ENCODE measurements at places on chromosomes 5 and 9.
A peak's percentile ranks its signal among the peaks of the same experiment; 100 is the strongest.

- DNase-seq, result no peak
Observed at GRCh38 chr9:132798817-132799790, 79.0 kb downstream of the AK8 start.

GRCh38 chr5:181173027-181173419, 25.6 kb downstream of the OR2V2 start:
- no peak for DNase-seq

DNA sequence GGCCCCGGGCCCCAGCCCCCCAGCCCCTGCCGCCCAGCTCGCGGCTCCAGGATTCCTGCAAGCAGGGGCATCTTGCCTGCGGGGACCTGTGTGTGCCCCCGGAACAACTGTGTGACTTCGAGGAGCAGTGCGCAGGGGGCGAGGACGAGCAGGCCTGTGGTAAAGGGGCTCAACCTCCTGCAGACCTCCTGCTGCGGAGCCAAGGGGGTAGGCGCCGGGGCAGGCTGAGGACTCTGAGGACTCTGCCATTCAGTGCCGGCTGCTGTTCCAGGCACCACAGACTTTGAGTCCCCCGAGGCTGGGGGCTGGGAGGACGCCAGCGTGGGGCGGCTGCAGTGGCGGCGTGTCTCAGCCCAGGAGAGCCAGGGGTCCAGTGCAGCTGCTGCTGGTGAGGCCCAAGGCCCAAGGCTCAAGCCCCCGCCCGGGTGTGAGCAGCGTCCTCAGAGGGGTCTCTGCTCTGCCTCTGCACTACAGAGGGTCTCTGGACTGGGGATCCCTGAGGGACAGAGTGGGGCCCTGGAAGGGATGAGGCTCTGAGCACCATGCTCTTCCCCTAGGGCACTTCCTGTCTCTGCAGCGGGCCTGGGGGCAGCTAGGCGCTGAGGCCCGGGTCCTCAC, 3.4 kb downstream of the MAMDC4 start:
- DNase-seq, result no peak

DNA sequence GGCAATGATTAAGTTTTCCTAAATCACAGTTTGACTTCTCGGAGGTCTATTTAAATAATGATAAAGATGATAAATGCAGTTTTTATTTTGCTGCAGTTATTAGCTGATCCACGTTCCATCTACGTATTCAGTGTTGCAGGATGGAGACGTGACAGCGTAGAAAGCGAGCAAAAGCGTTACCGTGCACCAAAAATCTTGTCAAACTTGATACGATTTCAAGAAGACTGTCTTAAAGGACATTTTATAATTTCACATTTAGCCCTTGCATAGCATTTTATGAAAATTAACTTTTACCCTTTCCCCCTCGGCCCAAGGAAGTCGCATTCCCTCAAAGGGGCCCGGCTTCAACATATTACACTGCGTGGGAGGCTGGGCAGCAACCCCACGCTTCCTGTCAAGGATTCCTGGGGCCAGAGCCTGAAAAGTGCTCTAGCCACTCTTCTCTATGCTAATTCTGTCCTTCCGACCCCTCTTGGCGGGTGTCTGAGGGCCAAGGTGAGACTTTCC, 7.1 kb upstream of the PURA start:
- no peak for DNase-seq

GRCh38 chr5:167969998-167970397, 321.4 kb upstream of the WWC1 start:
- no peak for DNase-seq

GRCh38 chr5:146079695-146080373, 25.5 kb downstream of the PLAC8L1 start:
- DNase-seq, result no peak

- peak; percentile 53 for DNase-seq
Observed at GRCh38 chr5:43191740-43192557, at the start of gene NIM1K. Gene NIM1K (plus strand): TSS chr5:43192225. CDS start chr5:43245776, 53,551 bp downstream.

- no peak for DNase-seq
Observed at GRCh38 chr5:147836439-147836838, 5.0 kb upstream of the SPINK1 start.

GRCh38 chr5:4243479-4244264, 648.0 kb downstream of the IRX1 start:
- DNase-seq, result no peak

- DNase-seq, result no peak
Observed at GRCh38 chr9:36791222-36791950, 218.7 kb downstream of the MELK start.

- DNase-seq, result no peak
Observed at GRCh38 chr5:3943859-3944258, 348.2 kb downstream of the IRX1 start.

- DNase-seq, result no peak
Observed at GRCh38 chr9:92171822-92172221, 56.6 kb upstream of the SPTLC1 start.

- DNase-seq, result no peak
Observed at GRCh38 chr9:133570691-133571080, 36.2 kb downstream of the ADAMTSL2 start.

DNA sequence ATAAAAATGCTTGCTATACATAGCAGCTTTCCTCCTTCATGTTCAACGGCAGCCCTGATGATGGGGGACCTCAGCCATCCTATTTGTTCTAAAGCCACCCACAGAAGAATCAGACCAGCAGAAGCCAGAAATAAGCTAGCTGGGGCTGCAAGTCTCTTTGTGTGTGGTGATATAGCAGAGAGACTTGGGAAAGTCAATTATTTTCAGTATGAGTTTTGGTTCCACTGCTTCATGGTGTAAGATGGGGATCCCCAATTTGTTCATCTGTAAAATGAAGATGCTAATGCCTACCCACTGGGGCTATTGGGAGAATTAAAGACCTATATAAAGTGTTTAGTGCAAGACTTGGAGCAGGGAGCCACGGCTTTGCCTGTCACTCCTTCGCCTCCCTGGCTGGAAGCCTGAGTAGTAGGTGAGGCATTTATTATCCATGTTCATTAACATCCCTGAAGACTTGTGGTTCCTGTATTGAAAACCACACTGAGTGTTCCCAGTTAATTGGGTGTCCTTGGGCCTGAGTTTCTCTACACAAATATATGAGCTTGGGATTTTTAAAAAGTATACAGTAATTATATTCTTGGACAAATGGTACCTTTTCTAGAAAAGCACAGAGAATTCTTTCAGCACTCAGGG, 210.1 kb upstream of the SLC24A2 start:
- no peak for DNase-seq

DNA sequence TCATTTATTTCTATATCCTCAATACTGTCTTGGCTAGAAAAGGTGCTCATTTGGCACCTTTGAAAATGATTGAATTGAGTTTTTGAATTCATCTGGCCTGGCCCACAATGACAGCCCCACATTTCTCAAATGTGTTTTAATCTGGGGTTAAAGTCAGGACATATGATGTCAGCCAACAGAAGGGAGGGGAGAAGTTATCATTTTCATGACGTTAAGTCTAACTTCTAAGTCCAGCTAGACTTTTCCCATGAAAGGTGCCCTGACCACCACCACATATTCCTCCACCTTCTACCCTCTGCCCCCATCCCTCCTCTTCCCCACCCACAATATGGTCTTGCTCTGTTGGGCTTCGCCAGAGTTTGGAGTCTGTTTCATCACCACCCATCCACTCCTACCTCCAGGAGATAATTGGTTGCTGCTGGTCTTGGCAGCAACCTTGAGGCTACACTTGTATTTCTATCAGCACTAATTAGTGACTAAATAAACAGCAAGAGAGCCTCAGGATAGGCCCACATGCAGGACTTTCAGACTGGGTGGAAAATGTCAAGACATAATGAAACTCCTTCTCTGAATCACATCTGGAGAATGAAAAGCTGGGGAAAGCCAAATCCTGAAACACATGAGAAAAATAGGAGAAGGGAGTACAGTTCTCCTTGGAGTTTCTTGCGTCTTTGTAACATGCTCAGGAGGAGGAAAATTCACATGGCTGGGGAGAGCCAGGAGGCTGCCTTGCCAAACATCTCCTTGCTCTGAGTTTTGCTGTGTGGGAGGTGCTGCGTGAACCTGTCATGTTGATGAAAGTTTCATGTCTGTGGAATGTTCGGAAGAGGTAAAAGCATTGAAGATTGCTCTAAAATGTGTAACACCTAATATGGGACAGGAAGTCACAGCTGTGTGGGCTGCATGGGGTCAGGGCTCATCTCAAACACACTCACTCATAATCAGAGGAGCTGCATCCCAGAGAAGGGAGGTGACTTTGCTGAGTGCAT, 544.7 kb upstream of the KLF4 start:
- DNase-seq, result no peak

DNA sequence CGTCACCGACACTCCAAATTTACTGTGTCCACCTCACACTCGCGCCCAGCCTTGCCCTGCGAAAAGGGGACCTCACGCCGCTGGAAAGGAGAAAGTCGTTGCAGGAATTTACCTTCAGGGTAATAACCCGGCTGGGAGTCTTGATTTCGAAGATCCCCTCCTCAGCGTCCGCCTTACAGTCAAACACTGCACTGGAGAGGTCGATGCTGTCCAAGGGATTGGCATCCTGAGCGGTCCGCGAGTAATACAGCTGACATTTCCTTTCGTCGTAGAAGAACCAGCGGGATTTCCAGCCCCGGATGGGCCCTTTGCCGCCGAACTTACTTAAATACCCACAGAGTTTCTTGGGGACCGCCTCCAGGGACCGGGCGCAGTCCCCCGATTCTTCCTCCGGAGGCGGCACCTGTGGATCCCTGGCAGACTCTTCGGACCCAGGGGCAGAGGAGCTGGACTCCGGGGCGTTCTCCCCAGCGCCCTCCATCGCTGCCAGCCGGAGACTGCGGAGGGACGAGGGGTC, 330 bp downstream of the TBC1D2 start:
- no peak for DNase-seq

DNA sequence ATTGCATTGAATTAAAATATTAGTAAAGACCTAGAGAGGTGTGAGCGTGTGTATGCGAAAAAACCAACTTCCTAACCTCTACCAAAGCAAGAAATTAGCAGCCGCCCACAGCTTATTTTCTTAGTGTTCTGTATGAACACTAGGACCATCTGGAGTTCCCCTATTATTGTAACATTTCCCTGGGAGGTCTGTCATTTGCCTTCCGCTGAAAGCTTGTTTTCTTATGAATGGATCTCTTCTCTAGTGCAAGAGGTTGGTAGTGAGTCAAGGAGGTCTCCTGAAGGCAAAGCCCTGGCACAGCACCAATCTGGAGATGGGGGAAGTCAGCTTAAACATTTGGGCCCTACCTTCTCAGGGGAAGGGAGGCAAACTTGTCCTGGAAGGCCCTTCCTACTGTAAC, 10.8 kb downstream of the TNFSF8 start:
- no peak for DNase-seq

GRCh38 chr9:19946441-19947109, 157.7 kb upstream of the SLC24A2 start:
- DNase-seq, result no peak

DNA sequence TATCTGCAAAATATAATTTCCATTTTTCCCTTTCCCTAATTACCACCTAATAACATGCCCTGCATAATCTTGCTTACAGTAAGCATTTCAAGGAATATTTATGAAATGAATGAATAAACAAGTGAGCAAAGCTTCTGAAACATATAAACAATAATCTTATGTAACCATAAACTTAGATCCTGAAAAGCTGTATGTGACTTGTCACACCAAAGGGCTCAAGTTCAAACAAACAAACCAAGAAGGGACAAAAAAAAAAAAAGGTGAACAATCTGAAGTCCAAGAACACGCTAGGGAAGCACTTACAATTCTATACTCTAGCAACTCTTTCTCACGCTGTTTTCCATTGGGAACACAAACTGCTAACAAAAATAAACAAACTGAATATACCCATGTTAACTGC, 36.3 kb downstream of the PLPP1 start:
- DNase-seq, result no peak

DNA sequence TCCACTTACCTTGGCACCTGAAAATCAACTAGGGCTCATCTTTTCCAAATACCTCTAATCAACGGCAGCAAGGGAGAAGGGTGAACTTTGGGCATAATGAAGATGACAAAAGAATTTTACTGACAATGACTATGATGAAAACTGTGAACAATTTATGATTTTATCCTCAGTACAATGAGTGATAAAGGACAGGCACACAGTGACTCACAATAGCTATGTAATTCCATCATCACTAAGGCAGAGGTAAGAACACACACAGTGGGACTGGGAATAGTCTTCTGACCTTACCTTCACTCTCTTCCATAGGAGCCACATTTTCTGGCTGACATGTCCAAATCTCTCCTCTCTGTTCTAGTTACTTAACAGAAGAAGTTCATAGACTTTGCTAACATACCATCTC, 26.1 kb upstream of the KCNV2 start:
- no peak for DNase-seq

DNA sequence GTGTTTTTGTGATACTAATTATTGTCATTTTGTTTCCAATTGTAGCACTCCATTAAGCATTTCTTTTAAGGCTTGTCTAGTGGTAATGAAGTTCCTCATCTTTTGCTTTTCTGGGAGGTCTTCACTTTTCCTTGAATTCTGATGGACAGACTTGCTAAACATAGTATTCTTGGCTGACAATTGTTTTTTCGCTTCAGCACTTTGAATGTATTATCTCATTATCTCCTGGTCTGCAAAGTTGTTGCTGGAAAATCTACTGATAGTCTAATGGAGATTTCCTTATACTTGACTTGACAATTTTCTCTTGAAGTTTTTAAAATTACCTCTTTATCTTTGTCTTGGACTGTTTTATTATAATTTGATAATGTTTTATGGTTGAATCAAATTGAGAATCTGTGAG, 147.5 kb downstream of the FAM174A start:
- no peak for DNase-seq

GRCh38 chr9:105357937-105358336, 89.9 kb upstream of the FSD1L start:
- no peak for DNase-seq

- DNase-seq, result no peak
Observed at GRCh38 chr9:69997524-69997923, 46.1 kb upstream of the MAMDC2 start.

- no peak for DNase-seq
Observed at GRCh38 chr9:20788526-20789451, 104.7 kb downstream of the FOCAD start.

- no peak for DNase-seq
Observed at GRCh38 chr9:133003071-133003461, 24.6 kb downstream of the GFI1B start.

- no peak for DNase-seq
Observed at GRCh38 chr5:10591966-10592365, 28.1 kb downstream of the ANKRD33B start.

DNA sequence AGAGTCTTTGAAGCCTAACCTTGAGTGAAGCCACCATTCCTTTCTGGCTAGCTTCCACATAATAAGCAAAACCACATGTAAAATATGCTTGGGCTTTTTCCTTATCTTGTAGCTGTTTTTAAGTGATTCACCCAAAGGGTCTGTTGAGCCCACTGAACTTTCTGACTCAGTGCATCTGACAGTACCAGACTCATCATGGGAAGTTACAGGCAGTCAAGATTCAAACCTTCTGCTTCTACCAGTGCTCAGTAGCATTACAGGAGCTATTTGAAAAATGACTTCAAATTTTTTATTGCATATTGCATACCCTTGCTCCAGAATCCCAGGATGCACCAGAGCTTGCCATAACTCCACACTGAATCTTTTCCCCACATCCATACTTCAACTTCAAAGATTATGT, 87.5 kb upstream of the PTPRD start:
- no peak for DNase-seq

GRCh38 chr5:116583862-116584222, 9.2 kb upstream of the SEMA6A start:
- no peak for DNase-seq

GRCh38 chr5:180553530-180553929, 37.8 kb downstream of the SCGB3A1 start:
- DNase-seq, result no peak
